Left ventricle myocardium inferior (tissue), 1 donor: ENCODE measurements at places on chromosomes 6 and 20.

DNA sequence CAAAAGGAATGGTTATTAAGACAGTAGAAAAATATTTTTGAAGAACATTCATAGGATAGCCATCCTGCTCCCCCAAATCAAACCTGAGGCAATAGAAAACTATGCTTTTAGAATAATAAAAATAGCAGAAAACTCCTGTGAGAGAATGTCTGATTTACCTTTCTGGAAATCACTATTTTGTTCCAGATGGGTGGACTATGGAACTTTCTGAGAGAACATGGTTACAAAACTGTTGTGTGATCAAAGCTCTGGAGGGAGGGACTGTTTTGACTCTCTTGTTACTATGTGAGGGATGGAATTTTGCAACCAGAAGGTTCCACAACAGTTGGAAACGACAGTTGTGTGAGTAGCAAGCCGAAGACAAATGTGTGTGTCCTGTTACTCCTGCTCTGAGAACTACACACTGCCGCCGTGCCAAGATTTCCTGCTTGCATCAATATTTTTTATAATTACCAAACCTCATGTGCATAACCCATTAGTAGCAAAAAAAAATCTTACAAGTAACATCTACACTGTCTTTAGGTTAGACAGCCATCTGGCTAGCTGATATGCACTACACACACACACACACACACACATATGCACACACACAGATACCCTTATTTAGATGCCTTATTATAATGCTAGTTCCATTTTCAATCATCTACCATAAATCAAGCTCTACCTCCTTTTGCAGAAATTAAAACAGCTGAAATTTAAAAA lies 11.0 kb upstream of the HIVEP1 start:
- no peak for DNase-seq

DNA sequence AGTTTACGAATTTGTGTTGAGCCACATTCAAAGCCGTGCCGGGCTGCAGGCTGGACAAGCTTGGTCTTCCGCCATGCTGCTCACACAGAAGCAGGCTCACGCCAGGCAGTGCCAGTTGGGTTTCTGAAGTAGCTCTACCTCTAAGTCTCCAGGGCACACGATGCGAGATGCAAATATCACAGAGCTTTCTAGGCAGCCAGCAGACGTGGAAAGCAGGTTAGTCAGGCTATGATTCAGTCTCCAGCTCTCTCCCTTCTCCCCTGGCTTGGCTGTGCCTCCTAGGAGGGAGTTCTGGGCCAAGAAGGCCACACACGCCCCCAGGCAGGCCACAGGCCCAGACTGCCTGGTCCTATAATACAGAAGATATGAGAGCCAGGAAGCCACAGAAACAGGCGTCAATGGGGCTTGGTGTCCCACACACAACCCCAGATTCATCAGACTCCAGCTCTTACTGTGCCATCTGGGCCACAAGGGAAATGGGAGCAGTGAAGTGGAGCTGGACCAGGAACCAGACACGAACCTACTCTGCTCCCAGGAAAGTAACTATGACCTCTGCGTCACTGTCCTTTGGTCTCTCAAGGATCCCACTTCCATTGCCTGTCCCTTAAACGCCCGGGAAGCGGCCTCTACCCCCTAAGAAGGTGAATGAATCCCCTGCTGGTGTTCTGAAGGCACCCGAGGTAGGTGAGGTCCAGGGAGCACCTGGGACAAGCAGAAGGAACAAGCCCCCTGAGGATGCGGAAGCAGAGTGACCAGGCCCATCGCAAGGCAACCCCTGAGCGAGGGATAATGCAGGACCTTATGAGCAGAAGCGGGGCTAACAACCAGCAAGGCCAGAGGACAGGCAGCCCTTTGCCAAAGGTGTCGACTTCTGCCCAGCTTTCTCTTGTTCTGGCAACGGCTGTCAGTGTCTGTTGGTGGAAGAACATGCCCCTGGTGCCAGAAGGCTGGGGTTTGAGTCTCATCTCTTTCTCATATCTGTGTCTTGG lies 61.2 kb downstream of the GFOD1 start:
- no peak for DNase-seq

- no peak for DNase-seq
These were observed 17.7 kb downstream of the GPX6 start for GRCh38 chr6:28497893-28498292.

GRCh38 chr20:41118632-41119031 lies 18.7 kb upstream of the PLCG1 start:
- no peak for DNase-seq

DNA sequence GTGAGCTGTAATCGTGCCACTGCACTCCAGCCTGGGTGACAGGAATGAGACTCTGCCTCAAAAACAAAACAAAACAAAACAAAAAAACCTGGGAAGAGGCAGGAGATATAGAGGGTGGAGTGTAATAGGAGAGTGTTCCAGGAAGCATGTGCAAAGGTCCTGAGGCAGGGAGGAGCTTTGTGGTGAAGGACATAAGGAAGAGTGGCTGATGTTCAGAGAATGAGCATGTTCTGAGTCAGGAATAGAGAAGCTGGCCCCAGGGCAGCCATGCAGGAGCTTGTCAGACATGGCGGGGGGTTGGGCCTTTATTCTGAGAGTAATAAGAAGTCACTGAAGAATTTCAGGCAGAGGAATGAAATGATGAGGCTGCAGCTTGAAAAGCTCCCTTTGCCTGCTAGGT lies 337.0 kb downstream of the CDH26 start:
- no peak for DNase-seq

GRCh38 chr20:6053064-6053775 lies 640 bp downstream of the LRRN4 start:
- no peak for DNase-seq

DNA sequence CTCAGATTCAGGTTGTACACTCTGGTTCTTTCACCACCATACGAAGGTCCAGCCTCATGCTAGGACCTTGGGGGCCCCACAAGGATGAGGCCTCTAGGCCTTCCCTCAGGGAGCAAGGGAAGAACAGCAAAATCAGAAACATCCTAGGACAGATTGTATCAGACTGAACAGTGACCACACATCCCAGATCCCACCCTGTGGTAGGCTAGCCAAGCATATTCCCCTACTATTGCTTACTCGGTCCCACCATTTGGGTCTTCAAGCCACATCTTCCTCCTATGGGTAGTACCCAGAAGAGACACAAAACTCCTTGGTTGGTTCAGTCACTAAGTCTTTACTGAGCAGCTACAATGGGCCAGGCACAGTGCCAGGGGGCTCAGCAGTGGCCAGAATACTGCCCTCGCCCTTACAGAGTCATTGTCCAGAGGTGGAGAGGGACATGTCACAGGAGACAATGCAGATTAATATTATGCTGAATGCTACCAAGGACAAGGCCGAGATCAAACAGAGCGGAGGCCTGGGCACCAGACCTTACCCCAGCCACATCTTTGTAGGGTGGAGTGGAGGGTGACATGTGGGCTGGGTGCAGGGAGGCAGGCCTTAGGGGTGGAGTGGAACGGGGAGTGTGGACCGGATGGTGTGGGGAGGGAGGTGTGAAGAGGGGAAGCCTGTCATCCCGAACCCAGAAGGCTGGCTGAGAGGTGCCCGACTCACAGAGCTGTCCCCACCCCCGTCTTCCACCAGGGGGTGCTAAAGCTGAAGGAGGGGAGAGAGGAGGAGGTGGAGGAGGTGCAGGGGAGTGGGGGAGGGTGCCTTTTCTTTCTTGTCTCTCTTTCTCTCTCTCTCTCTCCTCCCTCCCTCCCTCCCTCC lies 6.8 kb upstream of the MAPK13 start:
- peak; percentile 75 for DNase-seq

DNA sequence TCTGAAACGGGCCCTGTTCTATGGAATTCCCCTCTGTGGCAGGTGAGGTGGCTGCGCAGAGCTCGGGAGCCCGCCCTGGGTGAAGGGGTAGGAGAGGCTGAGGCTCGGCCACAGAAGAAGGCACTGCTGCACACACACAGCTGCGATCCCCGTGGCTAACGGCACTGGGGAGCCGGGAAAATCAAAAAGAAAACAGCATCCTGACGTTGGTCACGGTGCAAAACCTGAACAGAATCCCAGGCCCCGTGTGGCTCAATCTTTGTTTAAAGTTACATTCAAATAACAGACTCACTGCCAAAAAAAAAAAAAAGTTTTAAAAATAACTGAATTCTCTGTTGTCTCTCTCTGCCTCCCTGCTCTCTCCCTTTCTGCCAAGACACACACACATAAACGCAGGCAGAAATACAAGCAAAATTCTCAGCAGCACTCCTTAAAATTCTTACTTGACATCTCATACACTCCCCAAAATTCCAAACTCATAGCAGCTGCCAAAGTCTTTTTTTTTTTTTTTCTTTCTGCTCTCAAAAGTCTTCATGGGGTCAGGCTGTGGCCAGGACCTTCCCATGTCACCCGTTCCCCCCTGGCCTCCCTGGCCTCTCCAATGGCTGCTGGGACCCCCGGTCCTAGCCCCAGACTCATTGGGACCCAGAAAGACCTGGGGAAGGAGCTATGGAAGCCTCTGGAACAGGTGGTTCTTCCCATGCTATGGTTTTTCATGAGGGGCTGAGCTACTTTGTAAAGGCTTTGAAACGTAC lies 248.8 kb downstream of the TTLL2 start:
- no peak for DNase-seq

DNA sequence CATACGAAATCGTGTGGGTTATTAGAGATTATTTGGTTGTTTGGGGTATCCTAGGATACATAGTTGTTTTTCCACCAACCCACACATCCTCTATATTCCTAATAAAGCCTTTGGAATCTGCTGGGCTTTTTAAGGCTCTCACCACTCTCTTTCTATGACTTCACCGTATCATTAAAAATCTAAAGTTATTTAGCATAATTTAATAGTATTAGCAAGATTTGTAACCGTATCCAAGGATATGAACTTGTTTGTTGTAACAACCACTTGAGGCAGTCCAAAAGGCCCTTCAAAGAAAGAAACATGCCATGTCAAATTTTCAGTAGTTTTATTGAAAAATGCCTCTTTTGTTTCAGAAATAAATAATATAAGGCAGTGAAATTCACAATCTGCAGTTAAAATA lies 121.8 kb downstream of the COL12A1 start:
- no peak for DNase-seq

DNA sequence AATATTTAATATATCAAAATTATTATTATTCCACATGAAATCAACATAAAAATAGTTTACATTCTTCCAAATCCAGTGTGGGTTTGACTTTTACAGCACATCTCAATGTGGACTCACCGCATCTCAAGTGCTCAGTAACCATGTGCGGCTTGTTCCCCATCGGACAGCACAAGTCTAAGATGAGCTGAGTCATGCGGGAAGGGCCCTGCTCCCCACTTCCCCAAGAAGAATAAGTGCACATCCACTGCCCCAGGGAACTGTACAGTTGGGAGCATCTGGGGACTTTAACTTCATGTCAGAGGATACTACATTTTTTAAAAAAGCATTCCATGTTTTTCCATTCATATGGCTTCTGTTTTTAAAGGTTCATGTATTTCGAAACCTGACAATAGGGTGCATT lies 325.6 kb downstream of the BTBD3 start:
- no peak for DNase-seq

- DNase-seq, result no peak
These were observed 30.2 kb downstream of the ZNF322 start for GRCh38 chr6:26629359-26629758.

DNA sequence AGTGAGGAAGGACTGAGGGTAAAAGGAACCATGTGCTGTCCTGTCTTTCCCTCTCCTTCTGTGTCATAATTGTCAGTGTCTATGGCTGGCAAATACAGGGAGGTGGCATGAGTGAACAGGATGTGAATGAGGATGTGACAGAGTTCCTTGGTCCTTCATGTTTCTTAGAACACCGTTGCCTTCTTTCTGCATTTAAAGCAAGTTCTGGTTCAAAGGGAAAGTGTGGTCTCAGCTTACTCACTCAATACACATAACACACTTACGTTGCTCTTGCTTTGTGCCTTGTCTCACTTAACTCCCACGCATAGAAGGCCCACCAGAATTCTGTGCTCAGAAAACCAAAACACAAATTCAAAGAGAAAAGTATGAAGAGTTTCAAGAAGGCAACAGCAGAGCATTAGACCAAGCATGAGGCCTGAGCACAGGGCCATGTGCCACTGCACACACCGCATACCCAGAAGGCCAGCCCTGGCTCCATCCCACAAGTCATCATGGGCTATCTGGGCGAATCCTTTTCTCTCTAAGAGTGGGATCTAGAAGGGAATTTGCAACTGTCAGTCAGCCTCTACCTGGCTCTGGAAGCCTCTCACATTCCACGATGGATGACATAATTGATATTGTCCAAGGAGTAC lies 38.9 kb upstream of the SAYSD1 start:
- no peak for DNase-seq

GRCh38 chr20:60101201-60101890 lies 143.1 kb downstream of the CDH26 start:
- DNase-seq, result no peak
